ENCODE measurements at places on chromosomes 12 and 14.

- DNase-seq = no peak
These were observed 41.6 kb downstream of the FBXO21 start for GRCh38 chr12:117148642-117149041.

DNA sequence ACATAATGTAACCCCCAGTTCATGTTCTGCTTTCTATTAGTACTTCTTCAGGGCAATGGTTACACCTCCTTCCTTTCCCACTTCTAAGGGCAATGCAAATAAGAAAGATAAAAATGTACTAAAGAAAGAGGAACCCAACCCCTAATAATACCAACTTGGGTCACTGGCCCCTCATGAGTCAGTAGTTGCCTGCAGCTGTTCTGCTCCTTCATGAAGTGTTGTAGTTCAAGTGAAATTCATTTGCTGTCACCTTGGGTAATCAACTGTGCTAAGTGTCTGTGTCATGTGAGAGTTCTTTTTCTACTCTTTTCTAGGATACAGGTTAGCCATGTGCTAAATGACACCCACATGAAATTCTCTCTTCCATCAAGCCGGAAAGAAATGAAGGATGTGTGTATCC, 91.8 kb downstream of the PLXNC1 start:
- DNase-seq = no peak

DNA sequence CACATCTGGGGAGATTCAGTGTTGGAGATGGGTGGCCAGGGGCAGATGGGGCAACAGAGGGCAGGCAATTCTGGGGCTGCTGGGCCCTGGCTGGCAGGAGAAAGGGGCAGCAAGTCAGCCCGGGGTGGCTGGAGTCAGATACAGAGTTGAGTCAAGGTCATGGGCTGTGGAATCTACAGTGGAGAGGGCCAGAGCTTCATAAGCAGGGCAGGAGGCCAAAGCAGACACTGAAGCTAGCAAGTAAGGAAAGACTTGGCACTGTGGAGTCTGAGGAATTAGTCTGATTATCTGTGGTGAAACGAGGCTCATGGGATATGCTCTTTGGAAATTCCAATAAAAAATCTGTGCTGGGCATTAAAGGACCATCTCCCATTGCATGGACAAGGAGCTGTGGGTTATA, 95.5 kb downstream of the TMX1 start:
- DNase-seq = no peak

DNA sequence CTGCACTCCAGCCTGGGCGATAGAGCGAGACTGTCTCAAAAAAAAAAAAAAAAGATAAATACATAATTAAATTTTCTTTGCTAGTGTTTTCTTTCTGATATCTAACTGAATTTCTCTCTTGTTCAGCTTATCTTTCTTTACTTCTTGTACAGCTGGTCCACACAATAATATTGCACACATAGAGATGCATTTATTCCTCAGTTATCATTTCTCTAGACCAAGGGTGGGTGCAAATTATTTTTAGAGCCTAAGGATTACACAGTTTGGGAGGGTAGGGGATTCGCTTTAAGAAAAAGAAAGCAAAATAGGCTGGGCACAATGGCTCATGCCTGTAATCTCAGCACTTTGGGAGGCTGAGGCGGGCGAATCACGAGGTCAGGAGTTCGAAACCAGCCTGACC, 17.9 kb downstream of the A2ML1 start:
- no peak for DNase-seq

DNA sequence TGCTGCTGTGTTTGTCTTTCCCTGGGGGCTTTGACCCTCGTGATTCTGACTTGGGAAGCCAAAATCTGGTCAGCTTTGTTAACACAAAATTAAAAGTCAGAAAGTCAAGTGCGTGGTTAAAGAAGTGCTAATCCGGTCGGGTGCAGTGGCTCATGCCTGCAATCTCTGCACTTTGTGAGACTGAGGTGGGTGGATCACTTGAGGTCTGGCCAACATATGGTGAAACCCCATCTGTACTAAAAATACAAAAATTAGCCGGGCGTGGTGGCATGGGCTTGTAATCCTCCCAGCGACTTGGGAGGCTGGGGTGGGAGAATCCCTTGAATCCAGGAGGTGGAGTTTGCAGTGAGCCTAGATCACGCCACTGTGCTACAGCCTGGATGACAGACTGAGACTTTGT, 844.6 kb downstream of the VRK1 start:
- DNase-seq = no peak

- DNase-seq = peak; percentile 75
These were observed 149.0 kb upstream of the GSC start for GRCh38 chr14:94918896-94919295.

- DNase-seq = no peak
These were observed 17.5 kb downstream of the WDR89 start for GRCh38 chr14:63624203-63624602.

DNA sequence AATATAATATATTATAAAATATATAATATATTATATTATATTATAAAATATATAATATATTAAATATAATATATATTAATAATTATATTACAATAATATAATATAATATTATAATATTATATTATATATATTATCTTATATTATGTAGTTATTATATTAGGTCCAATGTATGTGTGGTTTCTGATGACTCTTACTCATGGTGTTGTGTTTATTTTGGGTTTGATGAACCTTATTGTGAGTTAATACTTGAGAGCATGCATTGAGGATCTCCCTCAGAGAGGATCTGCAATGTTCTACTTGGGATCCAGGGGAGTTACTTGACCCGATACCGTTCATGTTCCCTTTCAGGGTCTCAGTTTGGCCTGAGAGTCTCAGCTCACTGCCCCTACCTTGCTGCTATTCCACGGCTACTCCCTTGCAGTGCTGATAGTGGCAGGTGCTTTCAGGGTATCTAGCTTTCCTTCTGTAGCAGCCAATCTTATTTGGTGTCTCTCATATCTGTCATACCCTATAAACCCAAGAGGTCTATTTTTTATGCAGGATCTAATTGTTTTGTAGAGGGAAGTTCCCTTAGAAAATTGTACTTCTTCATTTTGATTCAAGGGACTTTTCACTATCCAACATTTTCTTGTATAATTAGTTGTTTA, 89.1 kb upstream of the ZDHHC17 start:
- no peak for DNase-seq

DNA sequence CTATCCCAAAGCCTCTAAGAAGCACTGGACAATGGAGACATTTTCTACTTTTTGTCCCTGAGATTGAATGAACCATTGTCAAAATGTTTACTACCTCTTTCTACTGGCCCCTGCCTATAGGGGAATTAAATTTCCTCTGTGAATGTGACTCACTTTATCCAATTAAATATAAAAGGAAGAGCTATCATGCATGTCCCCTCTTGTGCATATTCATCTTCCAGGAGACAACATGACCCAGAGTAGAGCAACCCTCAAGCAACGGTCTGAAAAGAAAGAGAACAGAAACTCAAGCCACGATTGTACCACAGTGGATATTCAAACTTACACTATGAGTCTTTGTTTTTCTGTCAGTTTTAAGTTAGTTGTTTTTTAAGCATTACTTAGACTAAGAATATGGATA, 938.4 kb upstream of the ATXN7L3B start:
- no peak for DNase-seq

DNA sequence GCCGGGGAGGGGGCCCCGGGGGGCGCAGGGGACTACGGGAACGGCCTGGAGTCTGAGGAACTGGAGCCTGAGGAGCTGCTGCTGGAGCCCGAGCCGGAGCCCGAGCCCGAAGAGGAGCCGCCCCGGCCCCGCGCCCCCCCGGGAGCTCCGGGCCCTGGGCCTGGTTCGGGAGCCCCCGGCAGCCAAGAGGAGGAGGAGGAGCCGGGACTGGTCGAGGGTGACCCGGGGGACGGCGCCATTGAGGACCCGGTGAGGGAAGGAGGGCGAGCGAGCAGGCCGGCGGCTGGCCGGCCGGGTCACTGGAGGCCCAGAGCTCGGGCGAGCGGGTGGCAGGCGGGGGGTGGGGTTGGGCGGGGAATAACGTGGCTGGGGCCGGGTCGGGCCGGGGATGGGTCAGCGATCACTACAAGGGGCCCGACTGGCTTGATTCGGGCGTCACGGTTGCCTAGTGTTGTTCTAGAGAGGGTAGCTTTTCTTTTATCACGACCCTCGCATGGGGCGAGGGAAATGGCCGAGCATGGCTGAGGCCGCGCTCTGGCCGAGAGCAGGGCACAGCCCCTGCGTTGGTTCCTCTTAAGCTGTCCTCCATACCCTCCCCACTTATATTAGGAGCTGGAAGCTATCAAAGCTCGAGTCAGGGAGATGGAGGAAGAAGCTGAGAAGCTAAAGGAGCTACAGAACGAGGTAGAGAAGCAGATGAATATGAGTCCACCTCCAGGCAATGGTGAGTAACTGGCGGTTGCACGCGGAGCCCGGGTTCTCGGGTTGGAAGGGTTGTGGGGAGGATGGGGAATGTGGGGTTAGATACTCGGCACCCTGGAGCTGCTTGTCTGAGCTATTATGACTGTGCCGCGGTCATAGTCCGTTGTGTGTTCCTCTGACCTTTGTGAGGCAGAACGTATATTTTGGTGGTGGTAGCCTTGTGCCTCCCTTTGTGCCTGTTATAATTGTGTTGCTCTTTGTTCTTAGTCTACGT, 603 bp downstream of the PABPN1 start:
- DNase-seq = peak; percentile 57

DNA sequence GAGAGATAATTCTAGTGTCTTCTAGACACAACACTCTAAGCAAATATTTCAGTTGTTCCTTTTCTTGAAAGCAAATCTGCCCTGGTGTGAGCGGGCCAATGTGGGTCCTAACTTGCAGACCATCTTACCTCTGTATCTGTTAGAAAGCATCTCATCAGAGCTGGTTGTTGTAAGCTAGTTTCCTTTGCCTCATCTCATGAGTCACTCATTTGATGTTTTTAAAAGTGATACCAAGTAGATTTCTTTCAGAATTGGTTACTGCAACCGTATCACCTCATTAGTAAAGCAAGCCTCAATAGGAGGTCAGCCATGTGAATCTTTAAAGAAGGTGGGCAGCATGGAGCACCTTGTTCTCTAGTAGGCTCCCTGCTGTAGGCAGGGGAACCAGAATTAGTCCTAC, 78.6 kb downstream of the DAAM1 start:
- no peak for DNase-seq

DNA sequence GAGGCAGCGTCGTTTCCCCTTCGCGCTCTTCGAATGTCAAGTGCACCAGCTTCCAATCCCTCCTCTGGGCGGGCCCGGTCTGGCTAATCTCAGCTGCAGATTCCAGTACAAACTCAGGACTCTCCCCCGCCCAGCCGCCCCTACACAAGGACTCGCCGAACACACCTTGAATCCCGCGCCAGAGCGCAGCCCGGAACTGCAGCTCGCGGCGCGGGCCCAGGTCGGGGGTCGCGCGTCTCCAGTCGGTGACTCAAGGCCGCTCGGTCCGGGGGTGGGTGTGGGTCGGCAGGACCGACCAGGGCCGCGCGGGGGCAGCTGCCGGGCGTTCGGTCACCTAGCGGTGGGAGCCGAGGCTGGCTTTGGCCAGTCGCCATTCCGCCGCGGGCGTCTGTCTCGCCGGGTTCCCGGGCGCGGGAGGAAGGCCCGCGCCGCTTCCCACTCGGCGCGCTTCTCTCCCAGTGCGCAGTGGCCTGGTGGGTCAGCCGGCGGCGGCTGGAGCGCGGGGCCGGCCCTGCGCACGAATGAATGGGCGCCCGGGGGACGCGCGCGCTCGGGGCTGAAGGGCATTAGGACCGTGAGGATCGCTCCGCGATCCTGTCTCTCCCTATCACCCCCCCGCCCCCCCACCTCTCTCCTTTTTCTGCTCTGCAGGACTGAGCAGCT, at the start of gene GALNT16:
Gene GALNT16 (plus strand): TSS at position 632 of the 663 bp plus-strand sequence. CDS start 133 bp downstream, outside the sequence.
- peak; percentile 27 for DNase-seq

DNA sequence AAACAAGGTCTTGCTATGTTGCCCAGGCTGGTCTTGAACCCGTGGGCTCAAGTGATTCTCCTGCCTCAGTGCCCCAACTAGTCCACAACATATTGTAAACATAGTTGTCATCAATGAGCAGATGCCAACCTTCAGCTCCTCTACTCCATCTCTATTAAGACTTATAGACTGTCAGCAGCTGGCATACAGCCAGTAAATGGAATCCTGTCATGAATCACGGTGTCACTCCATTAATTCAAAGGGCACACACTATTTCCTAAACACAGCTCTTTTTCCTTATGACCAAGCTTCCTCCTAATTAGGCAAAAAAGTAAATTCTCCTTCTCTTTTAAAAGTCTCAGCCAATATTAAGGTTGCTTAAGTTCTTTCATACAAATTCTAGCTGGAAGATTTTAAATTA, 111.2 kb downstream of the ITPR2 start:
- DNase-seq = peak; percentile 34

DNA sequence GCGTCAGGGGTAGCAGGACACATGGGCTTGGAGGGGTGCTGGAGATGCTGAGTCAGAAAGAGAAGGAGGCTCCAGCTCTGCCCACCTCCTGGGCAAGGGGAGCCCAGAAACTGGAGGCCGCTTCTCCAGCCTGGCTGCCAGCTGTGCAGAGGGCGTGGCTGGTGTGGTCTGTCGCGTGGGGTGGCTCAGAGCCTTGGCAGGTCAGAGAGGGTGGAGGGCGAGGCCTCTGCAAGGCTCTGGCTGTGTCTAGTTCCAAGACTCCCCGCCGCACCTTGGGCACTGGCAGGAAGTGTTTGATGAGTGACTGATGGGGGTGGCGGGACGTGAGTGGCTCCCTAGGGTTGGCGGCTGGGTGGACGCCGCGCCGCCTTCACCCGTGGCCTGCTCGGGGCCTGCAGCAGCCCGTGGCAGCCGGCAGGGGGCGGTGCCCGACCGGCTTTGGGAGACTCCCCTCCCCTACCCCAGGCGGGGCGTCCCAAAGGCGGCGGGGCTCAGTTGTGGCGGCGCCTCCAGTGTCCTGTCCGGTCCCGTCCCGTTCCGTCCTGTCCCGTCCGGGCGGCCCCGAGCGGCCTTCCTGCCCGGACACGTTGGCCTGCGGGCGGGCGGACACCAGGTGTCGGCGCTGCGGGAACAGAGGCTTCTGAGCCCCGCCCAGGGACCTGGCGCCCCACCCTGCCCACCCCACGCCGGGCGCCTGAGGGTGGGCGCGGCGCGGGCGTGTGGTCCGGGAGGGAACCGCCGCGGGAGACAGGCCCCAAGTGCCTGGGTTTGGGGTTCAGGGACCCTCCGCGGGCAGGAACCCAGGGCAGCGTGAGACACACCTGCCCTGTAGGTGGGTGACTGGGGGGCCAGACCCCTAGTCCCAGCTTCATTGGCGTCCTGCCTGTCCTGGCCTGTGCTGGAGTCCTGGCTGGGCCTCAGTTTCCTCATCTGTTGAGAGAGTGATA, 39.7 kb downstream of the KRT80 start:
- DNase-seq = peak; percentile 75

DNA sequence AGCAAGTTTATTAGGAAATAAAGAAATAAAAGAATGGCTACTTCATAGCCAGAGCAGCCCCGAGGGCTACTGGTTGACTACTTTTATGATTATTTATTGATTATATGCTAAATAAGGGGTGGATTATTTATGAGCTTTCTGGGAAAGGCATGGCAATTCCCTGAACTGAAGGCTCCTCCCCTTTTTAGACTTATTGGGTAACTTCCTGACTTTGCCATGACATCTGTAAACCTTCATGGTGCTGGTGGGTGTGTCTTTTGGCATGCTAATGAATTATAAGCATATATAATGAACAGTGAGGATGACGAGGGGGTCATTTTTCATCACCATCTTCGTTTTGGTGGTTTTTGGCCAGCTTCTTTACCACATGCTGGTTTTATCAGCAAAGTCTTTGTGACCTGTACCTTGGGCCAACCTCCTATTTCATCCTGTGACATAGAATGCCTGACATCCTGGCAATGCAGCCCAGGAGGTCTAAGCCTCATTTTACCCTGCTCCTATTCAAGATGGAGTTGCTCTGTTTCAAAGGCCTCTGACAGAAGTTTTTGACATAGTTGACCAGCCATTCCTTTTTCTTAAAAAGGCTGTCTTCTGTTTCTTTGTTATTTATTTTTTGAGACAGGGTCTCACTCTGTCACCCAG, 11.1 kb upstream of the PTGES3 start:
- DNase-seq = no peak

GRCh38 chr12:112798048-112798760, 6.7 kb downstream of the RPH3A start:
- no peak for DNase-seq
